Tongue (tissue), 3 donors: ENCODE measurements at places on chromosomes 2 and 18. TPM values are rescaled to one million over a fixed set of nuclear protein-coding genes. Genes with fewer than 3 reads are reported as not detected.

DNA sequence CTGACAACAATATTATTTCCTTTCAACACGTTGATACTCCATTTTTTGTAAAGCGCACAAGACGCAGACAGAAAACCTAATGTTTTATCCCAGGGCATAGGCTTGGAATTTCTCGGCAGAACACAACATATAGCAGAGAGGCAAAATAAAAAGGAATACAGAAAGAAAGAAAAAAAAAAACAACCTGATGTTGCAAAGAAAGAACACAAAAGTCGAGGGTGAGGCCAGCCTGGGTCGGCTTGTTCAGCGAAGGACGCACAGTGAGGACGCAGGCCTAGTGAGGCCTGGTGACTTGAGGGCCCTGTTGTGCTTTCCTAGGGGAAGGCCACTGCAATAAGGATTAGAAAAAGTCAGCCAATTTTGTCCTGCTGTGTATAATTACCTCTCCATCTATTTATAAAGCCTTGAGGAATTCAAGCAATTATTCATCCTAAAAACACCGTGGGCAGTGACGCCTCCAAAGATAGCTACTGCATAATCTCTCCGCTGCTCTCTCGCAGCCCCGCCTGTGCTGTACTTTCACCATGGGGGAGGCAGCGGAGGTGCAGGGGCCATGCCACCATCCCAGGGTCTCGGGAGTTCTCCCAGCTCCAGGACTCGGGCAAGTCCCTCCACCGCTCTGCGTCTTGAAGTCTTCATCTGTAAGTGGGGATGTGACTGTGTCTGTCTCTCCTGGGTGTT lies 61.9 kb upstream of the SH3RF3 start:
- DNase-seq: no peak

- no peak for DNase-seq
These were observed 4.7 kb downstream of the IL1RL2 start for GRCh38 chr2:102191501-102191900.

DNA sequence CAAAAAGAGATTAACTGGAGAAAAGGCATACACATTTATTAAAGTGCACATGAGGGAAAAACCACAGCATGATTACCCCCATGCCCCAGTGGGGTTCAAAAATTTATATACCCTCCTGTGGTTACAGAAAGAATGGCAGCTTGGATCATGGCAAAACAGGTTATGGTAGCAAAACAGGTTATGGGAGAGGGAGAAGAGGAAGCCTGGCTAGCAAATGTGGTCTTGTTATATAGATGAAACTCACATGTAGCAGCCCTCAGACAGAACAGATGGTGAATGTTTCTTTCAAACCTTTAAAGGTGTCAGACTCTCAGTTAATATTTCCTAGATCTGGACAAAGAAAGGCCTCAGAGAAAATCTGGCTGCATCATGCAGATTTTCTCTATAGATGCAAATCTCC lies 178.2 kb upstream of the ZC3H15 start:
- DNase-seq: no peak

DNA sequence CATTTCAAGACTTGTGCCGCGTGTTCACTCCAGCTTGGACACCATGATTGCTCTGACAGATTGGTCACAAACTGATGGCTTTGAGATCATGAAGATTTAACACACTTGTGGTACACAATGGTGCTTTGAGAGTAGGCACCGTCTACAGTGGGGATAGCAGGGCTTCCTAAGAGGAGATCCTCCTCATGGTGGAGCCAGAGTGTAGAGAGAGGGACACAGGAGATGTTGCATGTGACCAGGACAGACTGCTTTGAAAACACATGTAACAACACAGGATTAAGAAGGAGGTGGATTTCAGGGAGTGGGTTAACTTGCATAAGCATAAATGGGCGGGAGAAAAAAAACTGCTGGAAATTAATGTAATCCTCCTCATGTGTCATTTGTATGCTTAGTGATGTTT lies 95.7 kb upstream of the LINC00305 start:
- no peak for DNase-seq

DNA sequence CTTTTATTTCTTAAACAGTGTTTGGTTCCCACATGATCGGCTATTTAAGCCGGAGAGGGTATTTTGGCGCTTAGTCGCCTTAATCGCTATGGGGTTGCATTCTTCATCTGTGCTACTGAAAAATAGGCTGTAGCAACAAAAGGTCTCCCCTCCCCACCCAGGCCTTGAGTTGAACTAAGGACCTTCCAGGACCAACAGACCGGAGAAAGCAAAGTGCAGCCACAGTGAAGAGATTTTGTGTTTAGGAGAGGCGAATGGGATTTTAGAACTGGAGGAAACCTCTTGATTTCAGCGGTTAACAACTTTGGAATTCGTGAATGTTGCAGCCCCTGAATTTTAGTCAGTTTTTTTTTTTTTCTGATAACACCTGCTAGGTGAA lies 1.4 kb downstream of the ITGA6 start:
- DNase-seq: no peak

DNA sequence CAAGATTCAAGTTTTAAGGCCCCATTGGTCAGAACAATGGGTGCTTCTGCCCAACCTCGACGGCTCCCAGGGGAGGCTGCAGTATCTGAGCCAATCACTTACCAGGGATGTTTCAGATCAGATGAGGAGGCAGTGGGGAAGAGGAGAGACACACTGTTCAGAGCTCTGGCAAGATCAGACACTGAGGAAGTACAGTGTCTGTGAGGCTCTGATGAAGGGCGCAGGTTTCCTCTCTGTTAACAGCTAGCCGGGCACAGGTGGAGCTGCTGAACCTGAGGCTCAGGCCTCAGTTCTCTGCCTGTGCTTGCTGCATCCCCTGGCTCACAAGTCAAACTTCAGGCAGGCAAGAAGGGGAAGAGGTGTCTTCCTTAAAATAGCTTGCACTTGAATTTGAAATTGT lies 69.7 kb downstream of the TPO start:
- DNase-seq: no peak

DNA sequence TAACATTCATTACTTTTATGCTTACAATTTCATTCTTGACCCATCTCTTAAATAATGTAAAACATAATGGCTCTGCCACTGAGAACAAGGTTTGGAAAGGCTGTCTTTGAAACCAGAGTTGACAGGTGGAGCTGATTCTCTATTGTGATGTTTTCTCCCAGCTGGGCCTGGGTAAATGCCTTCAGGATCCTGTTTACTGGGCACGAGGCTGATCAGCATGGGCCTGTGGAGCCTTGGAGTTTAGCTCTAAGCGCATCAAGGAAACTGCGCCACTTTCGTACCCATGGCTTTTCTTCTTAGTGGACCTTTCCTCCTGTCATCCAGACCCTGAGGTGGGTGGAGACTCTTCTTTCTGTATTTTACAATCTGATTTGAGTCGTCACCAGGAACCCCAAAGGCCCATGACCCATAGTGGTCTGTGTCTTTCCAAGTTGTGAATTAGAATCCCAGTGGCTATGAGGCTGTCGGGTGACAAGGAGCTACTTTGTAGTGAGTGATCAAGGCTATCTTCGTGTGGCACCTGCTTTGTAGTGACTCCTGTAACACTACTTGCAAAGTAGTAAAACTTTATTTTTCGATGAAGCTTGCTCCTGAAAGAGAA lies 123.1 kb downstream of the LPIN1 start:
- no peak for DNase-seq

DNA sequence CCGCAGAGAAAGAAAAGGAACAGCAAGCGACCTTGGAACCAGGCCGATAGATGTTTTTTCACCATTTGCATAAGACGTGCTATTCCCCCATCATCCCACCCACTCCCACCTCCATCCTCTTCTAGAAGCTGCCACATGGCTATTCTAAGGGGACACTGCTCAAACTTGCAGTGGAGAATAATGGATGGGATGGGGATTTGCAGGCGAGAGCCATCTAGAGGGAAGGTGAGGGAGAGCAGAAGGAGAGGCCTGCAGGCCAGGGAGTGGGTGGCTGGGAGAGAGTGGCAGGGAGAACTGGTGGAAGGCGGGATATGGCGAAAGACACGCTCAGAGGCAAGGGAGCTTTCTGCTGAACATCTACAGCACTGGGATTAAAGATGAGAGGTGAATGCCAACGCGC lies 84.9 kb downstream of the MAPK4 start:
- DNase-seq: no peak

DNA sequence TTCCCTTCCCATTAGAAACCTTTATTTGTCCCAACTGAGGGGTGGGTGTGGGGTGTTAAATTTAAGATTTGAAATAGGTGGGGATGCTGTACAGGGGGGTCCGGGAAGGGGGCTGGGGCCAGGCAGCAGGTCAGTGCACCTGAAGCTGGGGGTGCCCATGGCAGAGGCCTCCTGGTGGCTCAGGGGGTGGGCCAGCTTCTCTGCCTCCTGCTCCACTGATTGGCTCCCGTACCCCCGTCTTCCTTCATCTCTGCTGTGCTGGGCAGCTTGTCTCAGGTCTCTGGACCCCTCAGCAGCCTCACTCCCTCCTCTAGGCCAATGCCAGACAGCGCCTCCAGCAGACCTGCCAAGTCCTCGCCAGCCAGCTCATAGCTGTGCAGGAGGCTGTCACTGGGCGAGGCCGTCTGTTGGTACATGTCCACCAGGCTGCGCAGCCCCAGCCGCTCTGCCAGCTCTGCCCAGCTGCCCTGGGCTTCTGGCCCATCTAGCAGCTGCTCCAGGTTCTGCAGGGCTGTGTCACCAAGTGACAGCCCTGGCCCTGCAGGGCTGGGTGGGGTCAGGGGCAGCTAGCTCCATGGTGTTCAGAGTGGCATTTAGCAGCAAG lies 2.0 kb upstream of the ANKRD62 start:
- peak; percentile 76 for DNase-seq

ZNF396 gene
- 1.5 TPM for total RNA-seq

GBX2 gene
- total RNA-seq: not detected

KANSL1L gene
- total RNA-seq: 53.6 TPM

- DNase-seq: peak; percentile 45
These were observed at the start of gene TMEM200C for GRCh38 chr18:5895299-5895875. TMEM200C (minus strand) TSS chr18:5895522; CDS start chr18:5892063, 3,459 bp downstream.
